ENCODE measurements at places on chromosomes 6 and 20.
A peak's percentile ranks its signal among the peaks of the same experiment; 100 is the strongest.

- no peak overlapping the region for H3K4me3 ChIP-seq
- no peaks in the 10 kb centered on the region for H3K36me3 ChIP-seq
- peaks cover 6% of the 10 kb centered on the region for H3K4me1 ChIP-seq
- DNase-seq = no peak
These were observed 56.2 kb upstream of the ARID1B start for GRCh38 chr6:156720691-156721685.

- H3K4me1 ChIP-seq = no peaks in the 10 kb centered on the region
- no peaks in the 10 kb centered on the region for H3K36me3 ChIP-seq
- no peak overlapping the region for H3K4me3 ChIP-seq
- DNase-seq = no peak
- peaks cover 3% of the 10 kb centered on the region for H3K27me3 ChIP-seq
These were observed 141.4 kb downstream of the MAFB start for GRCh38 chr20:40547483-40548091.

DNA sequence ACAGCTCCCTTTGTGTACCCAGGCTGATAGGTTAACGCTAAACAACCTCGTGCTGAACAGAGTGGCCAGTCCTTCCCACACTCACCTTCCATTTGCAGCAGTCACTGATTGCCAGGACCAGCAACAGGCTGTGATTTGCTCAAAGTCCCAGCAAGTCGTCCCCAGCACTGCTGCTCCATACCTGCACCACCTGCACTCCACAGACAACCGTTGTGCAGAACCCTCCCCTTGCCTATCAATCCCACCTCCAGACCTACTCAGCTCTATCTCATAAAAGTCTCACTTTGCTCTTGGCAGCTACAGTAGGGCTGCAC, 43.1 kb upstream of the SCML4 start:
- no peaks in the 10 kb centered on the region for H3K27me3 ChIP-seq
- H3K4me1 ChIP-seq = no peaks in the 10 kb centered on the region
- no peak overlapping the region for H3K27ac ChIP-seq
- no peaks in the 10 kb centered on the region for H3K36me3 ChIP-seq

- H3K4me1 ChIP-seq = no peaks in the 10 kb centered on the region
- no peak overlapping the region for H3K4me3 ChIP-seq
- H3K27ac ChIP-seq = no peak overlapping the region
- no peaks in the 10 kb centered on the region for H3K27me3 ChIP-seq
- DNase-seq = no peak
These were observed 164.6 kb downstream of the MTFR2 start for GRCh38 chr6:136085370-136086115.

- no peaks in the 10 kb centered on the region for H3K4me1 ChIP-seq
- H3K4me3 ChIP-seq = no peak overlapping the region
- no peak overlapping the region for H3K27ac ChIP-seq
- H3K27me3 ChIP-seq = no peaks in the 10 kb centered on the region
- no peaks in the 10 kb centered on the region for H3K36me3 ChIP-seq
These were observed 1177.9 kb downstream of the GRIK2 start for GRCh38 chr6:102571236-102571908.

DNA sequence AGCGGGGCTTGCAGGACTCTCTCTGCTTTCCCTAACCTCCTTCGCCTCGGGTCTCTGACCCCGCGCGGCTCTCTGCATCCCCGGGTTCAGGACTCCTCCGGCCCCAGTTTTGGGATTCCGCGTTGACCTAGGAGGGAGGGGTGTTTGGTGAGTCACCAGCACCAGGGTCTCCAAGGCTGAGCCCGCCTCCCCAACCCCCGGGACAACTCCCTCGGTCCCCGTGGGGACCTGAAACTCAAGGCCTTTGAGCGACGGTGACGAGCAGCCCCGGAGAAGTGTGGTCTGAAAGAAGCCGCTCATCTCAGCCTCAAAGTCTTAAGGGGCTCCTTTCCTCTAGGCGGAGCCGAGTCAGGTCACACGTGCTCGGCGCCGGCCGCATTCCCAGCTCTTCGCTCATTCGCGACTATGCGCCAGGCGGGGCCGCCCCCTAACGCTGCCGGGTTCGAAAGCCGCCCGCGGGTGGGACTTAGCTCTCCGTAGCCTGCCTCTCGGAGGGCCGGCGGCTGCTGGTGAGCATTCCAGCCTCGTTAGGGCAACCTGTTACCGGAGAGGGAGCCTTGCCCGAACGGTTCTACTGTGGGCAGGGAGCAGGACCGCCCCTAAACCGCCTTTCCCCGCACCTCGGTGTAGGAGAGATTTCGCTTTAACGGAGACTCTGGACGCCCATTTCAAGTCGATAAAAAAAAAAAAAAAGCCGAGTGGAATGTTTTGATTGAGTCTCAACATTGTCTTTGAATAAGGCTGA, 3.0 kb upstream of the PRDM13 start:
- peaks cover 18% of the 10 kb centered on the region for H3K4me1 ChIP-seq
- H3K27ac ChIP-seq = no peak overlapping the region
- H3K27me3 ChIP-seq = peaks cover 45% of the 10 kb centered on the region
- peak overlapping the region; percentile 40 for H3K4me3 ChIP-seq

GRCh38 chr20:52142757-52143156, 48.8 kb downstream of the ZFP64 start:
- H3K4me3 ChIP-seq = no peak overlapping the region
- no peaks in the 10 kb centered on the region for H3K4me1 ChIP-seq
- H3K27ac ChIP-seq = no peak overlapping the region
- no peaks in the 10 kb centered on the region for H3K27me3 ChIP-seq

GRCh38 chr20:57384953-57385761, 6.0 kb upstream of the RBM38 start:
- H3K4me1 ChIP-seq = peaks cover 14% of the 10 kb centered on the region
- H3K4me3 ChIP-seq = no peak overlapping the region
- H3K27me3 ChIP-seq = no peaks in the 10 kb centered on the region

- H3K4me1 ChIP-seq = no peaks in the 10 kb centered on the region
- H3K27me3 ChIP-seq = no peaks in the 10 kb centered on the region
- no peak for DNase-seq
- H3K27ac ChIP-seq = no peak overlapping the region
These were observed 481.5 kb downstream of the NKAIN2 start for GRCh38 chr6:124285146-124285545.
